ENCODE measurements at places on chromosomes 3 and 15.

DNA sequence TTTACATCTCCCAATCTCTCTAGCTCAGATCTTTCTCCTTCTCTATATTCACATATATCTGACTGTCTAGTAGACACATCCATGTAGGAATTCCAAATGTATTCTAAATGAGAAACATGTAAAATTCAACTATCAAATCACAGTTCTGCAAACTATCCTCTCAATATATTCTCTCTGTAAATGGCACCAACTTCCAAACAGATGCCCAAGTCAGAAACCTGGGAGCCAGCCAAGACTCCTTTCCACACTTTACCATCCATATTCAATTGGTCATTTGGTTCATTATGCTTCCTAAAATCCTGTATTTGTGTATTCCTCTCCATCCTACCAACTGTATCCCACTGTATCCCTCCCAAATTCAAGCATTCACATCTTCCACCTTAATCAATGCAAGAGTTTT, 53.0 kb upstream of the INO80 start:
- DNase-seq, result no peak

- DNase-seq, result peak; percentile 3
Observed at GRCh38 chr15:51647128-51647562, 24.6 kb upstream of the DMXL2 start.

DNA sequence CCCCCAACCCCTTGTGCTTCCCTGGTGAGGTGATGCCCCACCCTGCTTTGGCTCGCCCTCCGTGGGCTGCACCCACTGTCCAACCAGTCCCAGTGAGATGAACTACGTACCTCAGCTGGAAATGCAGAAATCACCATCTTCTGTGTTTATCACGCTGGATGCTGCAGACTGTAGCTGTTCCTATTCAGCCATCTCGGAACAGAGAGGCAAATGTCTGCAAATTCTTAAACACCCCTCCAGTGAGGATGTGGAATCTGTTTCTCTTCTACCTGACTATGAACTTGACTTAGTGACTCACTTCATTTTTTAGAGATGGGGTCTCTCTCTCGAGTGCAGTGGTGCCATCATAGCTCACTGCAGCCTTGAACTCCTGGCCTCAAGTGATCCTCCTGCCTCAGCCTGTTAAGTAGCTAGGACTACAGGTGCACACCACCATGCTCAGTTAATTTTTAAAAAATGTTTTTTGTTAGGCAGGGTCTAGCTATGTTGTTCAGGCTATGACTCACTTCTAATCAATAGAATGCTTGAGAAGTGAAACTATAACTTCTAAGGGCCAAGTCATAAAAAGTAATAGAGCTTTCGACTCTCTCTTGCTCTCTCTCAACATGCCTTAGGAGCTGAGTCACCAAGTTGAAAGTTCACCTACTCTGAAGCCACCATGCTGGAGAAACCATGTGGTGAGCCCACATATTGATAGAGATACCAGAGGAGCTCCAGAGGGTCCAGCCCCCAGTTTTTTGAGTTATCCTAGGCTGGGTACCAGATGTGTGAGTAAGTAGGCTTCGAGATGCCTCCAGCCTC, 11.5 kb upstream of the PARP14 start:
- peak; percentile 71 for DNase-seq

DNA sequence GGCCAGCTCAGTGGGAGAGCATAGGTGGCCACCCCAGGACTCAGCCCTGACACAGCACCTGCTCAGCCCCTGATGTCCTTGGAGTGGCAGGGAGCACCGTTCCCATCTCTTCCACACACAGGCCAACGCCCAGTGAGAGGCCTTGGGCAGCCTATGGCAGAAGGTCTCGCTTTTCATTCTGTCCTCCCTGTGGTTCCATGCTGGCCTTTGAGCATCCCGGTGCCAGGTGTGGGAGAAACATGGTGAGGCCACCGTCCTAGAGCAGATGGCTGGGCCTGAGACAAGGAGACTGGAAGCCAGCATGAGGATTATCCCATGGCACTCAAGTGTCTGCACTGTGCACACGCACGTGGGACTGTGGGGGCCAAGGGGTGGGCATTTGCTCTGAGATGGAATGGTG, 25.1 kb downstream of the ADCY5 start:
- DNase-seq, result no peak

- no peak for DNase-seq
Observed at GRCh38 chr3:196165850-196166249, 45.4 kb downstream of the ZDHHC19 start.

DNA sequence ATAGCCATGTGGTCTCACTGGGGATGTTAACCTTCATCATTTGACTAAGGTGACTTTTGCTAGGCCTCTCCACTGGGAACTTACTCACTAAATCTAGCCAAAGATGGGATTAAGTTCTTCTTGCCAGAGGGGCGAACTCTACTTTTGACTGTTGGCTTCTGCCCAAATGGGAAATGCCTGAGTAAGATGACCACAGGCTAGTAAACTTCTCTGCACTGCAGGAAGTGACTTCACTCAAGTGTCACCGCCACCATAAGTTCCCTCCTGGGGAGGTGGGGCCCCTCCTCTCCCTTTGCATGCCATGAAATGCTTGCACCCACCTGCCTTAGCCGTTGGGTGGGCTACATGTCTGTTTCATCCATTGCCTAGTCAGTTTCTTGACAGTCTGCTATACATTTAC, 388.3 kb downstream of the FEZF2 start:
- peak; percentile 43 for DNase-seq

GRCh38 chr15:82530606-82531379, 9.5 kb downstream of the RPS17 start:
- DNase-seq, result peak; percentile 12

DNA sequence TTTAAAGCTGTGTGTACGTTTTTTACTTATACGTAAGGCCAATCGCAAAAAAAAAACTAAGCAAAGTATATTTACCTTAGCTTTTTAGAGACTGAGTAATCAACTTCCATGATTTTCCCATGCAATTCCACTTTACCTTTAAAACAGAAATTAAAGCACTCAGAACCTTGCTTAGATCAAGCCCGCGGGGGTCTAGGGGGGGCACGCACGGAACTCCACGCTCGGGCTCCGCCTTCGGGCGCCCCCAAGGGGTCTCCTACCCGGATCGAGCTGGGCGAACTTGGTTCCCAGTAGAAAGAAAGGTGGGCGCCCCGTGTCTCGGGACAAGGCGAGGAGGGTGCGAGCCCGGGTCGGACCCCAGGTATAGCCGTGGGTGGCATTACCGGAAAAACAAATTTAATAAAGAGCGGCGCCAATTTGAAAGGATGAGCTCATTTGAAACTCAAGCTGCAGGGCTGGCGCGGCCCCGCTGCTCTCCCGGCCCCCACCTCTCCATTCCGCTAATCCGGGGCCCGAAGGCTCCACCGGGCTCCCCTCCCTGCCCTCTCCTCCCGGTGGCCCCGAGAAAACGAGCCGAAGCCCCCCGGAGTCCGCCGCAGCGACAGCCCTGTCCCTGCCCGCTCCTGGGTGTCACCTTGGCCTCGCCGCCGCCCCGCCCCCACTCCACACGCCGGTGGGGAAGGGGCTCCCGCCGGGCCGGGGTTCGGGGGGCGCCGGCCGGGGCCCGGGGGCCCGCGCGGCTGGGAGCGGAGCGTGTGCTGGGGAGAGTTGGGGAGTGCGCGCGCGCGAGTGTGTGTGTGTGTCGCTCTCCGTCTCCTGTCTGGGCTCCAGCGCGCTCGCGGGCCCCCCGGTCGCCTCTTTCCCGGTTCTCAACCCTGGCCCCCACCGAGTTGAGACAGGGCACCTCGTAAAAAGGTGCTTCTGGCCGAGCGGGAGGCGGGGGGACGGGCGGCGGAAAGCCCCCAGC, 1.5 kb downstream of the IGF2BP2 start:
- no peak for DNase-seq

GRCh38 chr3:72427624-72428023, 420.6 kb downstream of the SHQ1 start:
- no peak for DNase-seq

- DNase-seq, result no peak
Observed at GRCh38 chr3:149536429-149536828, 61.9 kb downstream of the TM4SF4 start.

DNA sequence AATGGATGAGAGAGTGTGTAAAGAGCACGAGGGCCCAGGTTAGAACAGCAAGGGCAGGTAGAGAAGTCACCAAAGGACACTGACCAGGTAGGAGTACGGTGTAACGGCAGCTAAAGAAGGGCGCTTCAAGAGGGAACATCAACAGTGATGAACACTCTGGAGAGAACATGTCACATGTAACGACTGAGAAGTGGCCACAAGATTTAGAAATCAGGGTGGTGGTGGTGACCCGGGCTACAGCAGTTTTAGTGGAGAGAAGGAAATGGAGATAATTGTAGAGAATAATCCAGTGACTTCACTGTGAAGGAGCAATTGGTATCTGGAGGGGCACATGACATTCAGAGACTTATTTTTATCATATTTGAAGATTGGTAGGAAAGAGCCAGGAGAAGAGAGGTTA, 1.2 kb upstream of the C15orf40 start:
- no peak for DNase-seq

GRCh38 chr3:159928071-159928491, 60.6 kb upstream of the IL12A start:
- DNase-seq, result no peak
